ENCODE measurements at places on chromosomes 7 and 10. TPM values are rescaled to one million over a fixed set of nuclear protein-coding genes. Genes with fewer than 3 reads are reported as not detected.

DNA sequence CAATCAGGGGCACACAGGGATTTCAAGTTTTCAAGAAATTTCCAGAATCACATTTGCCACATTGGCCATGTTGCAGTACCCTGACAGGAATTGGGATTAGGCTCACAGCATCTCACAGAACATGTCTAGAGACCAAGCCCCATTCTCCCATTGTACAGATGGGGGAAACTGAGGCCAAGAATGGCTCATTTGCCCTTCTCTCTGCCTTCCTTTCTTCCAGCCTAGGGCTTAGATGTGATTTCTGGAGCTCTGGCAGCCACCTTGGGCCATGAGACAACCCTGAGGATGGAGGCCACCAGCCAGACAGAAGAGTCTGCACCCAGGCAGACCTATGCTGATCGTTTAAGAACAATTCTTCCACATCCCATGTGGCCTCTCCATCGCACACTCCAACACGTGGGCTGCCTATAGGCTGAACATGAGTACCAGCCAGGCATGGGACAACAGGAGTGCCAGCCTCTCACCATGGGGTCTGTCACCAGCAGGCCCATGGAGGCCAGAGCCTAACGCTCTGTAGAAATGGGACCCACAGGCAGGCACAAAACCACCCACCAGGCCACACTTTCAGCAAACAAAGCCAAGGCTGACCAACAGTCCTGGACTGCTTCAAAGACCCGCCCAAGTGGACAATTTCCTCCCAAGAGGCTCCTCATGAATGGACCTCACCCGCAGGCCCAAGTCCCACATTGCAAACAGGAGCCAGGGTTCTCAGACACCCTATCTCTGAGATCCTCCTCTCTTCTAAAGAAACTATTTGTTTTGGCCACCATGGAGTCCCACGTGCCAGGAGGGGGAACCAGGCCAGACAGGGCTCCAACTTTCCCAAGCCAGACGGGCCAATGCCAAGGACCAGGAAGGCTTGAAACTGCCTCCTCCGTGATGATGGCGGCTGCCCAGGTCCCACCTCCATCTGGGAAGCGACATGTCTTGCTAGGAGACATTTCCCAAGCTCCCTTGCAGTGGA, 20.7 kb downstream of the PDGFA start:
- no peak for DNase-seq

DNA sequence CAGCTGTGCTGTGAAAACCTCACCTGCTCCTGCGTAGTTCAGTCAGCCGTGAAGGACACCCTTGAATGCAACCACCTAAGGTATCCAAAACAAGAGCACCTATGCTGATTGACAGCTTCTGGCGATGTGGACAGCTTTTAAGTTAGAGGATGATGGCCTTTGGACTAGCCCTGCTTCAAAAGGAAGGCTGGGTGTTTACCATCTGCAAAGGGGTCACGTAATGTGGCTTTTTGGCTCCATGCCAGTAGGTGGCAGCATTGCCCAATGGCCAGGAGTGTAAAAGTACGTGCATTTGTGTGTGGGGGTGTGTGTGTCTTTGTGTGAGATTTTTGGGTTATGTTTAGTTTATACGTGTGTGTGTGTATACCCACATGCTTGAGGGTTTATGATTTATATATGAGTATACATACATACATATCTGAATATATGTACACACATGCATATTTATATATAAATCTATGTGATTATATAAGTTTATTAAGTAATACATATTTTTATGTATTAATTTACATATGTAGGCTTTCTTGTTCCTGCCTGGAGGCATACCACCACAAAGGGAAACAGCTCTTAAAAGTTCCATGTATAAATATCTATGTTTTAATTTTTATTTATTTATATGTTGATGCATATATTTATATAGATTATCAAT, 236.3 kb upstream of the ANKRD30A start:
- DNase-seq, result peak; percentile 13

- DNase-seq, result no peak
These were observed 460.5 kb downstream of the RPS24 start for GRCh38 chr10:78494179-78494578.

- no peak for DNase-seq
These were observed 33.3 kb downstream of the CRHR2 start for GRCh38 chr7:30648744-30649540.

GRCh38 chr10:128055061-128055868, 71.0 kb downstream of the MKI67 start:
- no peak for DNase-seq

DNA sequence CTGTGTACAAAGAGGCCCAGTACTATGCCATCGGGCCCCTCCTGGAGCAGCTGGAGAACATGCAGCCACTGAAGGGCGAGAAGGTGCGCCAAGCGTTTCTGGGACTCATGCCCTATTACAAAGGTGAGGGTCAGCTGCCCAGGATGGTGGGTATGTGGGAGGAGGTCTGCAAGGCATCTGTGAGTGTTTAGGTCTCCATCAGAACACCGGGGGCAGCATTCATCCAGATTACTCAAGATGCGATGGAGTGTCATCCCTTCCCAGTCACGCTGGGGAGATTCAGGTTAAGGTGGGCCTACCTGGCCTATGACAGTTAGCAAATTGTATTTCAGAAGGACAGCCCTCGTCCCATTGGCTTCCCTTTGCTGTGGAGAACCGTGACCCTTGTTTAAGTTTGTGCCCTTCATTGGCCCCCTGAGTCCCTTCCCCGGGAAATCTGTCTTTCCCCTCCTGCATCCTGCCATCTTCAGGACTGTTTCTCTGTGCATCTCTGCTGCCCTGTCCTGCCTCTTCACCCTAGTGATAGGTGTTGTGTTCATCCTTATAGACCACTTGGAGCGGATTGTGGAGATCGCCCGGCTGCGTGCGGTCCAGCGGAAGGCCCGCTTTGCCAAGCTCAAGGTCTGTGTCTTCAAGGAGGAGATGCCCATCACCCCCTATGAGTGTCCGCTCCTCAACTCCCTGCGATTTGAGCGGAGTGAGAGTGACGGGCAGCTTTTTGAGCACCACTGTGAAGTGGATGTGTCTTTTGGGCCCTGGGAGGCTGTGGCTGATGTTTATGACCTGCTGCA, 9.8 kb downstream of the KCTD7 start:
- DNase-seq, result no peak

DNA sequence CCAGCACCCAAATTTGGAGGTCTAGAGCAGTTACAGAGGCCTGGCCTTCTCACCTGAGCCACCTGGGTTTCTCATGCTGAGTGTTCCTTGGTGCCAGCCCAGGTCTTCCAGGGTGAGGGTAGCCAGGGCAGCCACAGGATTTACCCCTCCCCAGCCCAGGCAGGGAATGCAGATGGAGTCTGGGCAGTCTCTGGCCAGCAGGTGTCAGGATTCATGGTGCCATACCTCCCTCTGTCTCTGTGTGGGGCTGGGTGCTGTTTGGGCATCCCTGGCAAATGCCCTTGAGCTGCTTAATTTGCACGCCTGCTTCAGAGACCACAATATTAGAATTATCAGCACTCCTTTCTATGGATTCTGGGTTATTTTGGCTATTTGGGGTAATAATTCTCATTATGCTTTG, 246.7 kb downstream of the GFRA1 start:
- no peak for DNase-seq

DNA sequence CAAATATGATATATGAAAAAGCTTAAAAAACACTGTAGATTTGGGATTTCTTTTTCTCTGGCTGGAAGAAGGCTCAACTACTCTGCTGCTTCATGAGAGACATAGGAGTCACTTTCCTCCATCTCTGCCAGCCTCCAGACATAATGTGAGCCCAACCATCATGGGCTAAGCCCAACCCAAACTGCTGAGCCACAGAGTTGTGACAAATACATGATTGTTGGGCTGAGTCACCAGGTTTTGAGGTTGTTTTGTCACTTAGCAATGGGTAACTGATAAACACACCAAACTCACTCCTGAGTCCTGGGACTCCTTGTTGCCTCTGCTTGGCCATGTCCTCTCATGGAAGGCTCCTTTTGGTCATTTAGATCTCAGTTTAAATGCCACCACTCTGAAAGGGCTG, 381.8 kb upstream of the FZD8 start:
- DNase-seq, result peak; percentile 48

DNA sequence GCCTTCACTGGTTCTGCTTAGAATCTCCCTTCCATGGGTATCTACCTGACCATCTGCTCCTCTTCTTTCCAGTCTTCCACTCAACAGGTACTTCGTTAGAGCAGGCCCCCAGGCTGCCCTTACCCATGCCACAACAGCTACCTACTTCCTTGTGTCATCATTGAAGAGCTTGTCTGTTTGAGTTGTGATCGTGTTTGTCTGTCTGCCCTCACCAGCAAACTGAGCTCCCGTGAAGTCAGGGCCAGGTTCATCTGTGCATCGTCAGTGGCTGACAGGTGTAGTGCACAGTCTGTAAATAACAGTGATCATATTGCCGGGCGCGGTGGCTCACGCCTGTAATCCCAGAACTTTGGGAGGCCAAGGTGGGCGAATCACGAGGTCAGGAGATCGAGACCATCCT, 5.0 kb downstream of the NIPSNAP2 start:
- no peak for DNase-seq

Gene WASHC2C
- 55.7 TPM for total RNA-seq

Gene OPN1SW
- not detected for total RNA-seq

Gene ZSCAN21
- total RNA-seq, result 11.7 TPM

Gene ATRNL1
- 8.4 TPM for total RNA-seq

Gene NKX2-3
- total RNA-seq, result not detected

Gene CYP2E1
- total RNA-seq, result 1.3 TPM

Gene VPS37D
- total RNA-seq, result 3.0 TPM

All from fibroblast of villous mesenchyme (primary cell).